Stimulated activated CD8-positive, alpha-beta memory T cell treated with anti-CD3 and anti-CD28 coated beads, Interleukin-4, amount 100 ng/mL, for 4 hours (primary cell): ENCODE measurements at places on chromosomes 11 and 22.

- DNase-seq = no peak
Measured at GRCh38 chr22:40270031-40270430, 76.3 kb upstream of the ADSL start.

DNA sequence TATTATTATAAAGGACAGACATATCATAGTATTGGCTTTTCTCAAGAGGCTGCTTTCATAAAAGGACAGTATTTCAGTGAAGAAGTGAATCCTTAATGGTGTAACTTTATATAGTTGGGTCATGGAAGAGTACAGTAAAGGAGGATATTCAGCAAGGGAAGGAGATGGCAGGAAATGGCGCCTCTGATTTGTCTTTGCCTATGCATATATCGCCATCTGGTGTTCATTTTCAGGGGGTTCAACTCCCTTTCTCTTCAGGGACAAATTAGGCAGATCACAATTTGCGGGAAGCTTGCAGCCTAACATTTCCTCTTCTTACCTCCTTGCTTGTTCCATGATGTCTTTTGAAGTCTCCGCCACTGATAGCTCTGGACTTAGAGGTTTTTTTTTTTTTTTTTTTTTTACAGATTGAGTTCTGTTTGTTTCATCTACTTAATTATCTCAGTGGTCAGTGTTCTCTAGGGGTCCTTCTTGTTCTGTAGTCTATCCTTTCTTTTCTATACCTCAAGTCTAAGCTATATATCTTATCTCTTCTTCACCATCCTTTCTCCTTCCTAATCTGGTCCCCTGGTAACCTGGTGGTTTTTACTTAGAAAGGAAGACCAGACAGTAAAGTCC lies 21.8 kb upstream of the RRM1 start:
- DNase-seq = no peak

DNA sequence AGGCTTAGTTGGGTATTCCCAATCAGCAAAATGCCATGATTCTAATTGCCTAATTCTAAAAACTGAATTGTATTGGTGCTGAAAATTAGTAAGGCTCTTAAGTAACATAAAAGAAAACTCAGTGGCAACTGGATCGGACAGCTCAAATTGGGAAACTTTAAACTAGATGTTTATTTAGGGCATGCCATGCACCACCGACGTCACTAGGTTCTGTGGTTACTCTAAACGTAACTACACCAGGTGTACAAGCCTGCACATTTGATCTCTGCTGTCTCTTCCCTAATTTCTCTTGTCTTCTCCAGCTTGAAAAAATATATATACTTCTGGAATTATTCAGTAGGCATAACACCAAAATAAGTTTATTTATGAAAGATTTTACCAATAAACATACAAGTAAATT lies 378.2 kb downstream of the DCDC1 start:
- DNase-seq = no peak

DNA sequence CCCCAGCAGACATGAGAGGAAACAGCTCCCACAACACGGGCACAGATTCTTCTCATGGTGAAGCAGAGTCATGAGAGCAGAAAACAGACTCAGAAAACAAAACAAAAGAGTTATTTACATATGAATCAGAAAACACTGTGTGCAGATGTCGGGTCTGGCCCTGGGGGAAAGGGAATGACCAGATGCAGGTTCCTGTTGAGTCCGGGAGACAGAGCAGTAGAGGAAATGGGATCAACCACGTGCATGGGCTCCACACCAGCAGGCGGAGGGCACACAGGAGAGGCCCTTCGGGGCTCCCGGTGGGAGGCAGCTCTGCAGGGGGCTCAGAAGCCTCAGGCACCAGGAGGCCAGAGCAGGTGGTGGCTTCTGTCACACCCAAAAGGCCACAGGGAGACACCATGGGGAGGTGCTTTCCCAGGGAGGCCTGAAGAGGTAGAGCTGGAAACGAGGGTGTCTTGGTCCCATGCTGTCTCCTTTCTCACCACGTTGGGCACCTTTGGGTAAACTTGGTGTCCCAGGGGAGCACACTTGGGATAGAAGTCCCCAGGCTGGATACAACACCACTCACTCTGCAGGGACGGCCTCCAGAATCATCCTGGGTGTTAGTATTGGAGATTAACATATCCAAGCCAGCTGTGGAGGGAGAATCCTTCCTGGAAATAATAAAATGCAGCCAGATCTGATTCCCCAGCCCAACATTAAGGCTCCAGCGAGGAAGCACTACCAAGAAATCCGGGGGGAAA lies 764.7 kb downstream of the BRD1 start:
- DNase-seq = no peak

DNA sequence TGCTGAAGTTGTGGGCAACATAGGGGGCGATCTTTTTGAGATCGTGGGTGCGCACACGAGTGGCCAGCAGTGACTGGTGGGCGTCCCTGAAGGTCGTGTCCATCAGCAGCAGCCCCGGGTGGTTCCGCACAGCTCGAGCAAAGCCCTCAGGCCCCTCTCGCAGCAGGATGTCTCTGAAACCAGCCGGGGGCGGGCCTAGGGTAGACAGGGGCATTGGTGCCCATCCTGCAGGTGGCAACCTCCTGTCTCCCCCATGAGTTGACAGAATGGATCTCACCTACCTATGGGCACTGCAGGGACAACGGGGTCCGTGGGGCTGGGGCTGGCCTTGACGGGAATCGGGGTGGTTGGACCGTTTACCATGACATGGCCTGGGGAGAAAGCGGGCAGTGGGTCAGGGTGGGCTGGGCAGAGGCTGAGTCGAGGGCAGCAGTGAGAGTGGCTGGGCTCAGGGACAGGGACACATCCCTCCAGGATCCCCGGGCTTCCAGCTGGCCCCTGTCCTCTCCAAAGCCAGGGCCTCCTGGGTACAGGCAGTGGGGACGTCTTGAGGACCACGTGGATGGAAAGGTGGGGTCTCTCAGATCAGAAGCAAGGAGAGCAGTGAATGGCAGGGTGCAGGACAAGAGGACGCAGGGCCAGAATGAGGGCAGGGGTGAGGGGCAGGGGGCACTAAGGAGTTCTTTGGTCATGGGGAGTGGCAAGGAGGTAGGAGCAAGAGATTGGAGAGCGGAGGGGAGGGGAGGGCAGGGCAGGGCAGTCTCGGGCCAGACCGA lies 4.2 kb upstream of the LRFN4 start:
- DNase-seq = no peak

DNA sequence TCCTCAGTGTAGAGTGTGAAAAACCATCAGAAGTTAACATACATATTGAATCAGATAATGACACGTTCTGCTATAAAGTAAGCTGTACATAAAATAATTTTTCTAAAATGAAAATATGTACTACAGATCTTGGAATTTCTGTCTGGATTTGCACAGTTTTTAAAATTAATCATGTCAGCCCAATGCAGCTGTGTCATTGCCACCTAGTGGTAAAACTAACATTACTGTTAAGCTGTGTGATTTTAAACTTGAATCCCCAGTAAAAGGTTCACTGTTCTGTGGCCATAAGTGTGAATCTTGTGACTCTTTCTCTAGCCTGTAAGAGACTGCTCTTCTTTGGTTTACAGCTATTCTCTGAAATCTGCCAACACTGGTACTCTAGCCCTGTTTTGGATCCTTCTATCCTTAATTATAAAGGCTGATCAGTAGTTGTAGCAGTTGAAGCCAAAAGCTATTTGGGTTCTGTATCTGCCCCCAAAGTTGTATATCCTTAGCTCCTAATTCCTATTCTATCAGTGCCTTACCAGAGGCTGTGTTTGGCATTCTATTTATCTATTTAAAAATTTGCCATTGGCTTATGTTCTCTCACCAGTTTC lies 4.0 kb downstream of the JRKL start:
- DNase-seq = no peak

DNA sequence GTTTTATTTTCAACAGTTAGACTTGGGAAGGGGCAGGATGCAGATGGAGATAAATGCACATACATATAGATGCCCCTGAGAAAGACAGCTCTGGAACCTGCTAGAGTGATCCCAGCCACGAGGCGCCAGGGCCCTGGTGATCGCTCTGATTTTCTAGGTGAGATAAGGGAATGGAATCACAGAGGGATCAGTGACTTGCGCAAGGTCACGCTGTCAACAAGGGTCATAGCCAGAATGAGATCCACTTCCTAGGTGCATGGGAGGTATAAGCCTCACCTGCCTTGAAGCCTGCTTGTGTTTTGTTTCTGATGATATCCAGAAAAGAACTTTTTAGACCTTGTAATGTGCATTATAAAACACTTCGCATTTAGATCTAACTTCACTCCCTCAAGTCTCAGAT lies 47.5 kb downstream of the ZBTB16 start:
- DNase-seq = no peak

DNA sequence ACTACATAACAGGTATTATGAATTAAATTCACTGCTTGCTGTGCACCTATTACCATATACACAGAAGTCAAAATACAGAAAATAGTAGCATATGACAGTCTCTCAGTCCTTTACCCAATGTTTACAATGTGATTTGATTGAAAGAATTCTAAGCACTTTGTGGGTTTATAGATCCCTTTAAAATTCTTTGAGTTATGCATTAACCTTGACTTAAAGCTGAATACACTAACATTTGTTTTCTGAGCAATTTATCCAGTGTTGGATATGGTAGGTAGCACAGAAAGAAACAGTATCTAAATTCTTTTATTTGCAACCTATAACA lies 230.8 kb upstream of the DDI1 start:
- DNase-seq = no peak

- no peak for DNase-seq
Measured at GRCh38 chr11:13638422-13638821, 30.0 kb upstream of the FAR1 start.

DNA sequence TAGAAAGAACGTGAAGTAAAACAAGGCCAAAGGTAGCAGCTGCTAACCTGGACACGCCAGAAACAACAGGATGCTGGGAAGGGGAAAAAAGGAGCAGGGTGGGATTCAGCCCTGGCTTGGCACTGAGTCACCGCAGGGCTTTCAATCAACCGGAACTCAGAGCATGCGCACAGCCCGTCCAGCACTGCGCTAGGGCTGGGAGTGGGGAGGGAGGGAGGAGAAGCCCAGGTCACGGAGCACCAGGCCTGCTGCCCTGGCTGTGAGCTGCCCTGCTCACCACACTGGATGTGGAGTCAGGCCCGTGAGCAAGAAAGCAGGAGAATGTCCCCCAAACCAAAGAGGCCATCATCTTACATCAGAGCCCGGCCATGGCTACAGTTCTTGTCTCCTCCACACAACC lies 51.5 kb downstream of the APOL1 start:
- no peak for DNase-seq

GRCh38 chr22:19970479-19971275 lies 29.1 kb upstream of the TXNRD2 start:
- peak; percentile 67 for DNase-seq

GRCh38 chr22:47486569-47487312 lies 724.3 kb downstream of the TBC1D22A start:
- no peak for DNase-seq

DNA sequence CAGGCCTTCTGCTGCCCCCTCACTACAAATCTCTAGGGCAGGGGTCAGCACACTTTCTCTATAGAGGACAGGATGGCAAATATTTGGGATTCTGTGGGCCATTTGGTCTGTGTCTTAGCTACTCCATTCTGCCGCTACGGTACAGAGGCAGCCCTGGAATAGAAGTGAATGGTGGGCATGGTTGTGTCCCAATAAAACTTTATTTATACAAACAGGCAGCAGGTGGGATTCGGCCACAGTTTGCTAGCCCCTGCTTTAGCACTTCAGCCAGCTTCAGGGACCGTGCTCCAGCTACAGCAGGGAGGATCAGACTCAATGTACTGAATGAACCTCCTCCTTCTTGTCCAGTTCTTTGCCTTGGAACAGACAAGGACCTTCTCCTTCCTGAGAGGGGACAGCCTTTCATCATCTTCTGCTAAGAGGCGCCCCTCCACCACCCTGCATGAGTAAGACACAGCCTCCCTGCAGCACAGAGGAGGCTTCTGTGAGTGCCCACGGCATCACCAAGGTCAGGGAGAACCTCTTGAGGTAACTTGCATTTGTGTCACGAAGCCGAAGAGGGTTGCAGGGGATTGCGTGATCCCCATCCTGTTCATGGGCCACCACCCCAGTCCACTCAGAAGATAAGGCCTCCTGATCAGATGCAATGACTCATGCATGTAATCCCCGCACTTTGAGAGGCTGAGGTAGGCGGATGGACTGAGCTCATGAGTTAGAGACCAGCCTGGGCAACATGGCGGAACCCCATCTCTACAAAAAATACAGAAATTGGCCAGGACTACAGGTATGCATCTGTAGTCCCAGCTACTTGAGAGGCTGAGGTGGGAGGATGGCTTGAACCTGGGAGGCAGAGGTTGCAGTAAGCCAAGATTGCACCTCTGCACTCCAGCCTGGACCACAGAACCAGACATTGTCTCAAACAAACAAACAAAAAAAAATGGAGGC lies 4.6 kb downstream of the C11orf24 start:
- DNase-seq = no peak

DNA sequence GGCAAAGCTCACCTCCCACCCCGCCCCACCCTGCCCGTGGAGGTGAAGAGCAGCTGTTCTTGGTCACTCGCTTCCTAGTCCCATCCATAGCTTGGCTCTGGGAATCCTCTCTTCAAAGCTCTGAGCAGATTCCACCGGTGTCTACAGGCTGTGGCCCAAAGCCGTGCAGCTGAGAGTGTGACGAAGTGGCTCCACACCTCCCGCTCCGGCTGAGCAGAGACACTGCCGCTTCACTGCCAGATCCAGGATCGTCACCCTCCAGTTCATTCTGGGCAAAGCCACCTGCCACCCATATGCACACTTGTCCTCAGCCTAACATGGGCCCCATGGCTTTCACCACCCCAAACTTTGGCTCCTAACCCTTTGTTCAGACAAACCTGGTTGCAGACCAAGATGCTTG lies 532.9 kb upstream of the B3GAT1 start:
- DNase-seq = no peak

DNA sequence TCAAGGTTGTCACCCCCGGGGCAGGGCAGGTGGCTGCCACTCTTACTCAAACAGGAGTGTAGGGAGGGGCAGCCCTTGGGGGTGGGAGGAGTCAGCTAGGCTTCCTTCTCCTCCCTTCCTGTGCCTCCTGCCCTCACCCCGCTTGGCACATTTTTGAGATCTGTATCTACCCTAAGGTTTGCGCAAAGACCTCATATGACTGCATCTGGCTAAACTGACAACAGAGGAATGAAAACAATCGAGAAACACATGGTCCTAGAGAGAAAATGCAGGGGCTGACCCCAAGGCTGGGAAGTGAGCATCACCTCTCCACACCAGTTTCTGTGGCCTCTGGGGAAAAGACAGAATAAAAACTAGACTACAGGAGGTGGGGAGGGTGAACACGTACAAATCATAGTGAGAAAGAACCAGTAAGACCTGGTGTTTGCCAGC lies 28.1 kb downstream of the IGSF9B start:
- no peak for DNase-seq

DNA sequence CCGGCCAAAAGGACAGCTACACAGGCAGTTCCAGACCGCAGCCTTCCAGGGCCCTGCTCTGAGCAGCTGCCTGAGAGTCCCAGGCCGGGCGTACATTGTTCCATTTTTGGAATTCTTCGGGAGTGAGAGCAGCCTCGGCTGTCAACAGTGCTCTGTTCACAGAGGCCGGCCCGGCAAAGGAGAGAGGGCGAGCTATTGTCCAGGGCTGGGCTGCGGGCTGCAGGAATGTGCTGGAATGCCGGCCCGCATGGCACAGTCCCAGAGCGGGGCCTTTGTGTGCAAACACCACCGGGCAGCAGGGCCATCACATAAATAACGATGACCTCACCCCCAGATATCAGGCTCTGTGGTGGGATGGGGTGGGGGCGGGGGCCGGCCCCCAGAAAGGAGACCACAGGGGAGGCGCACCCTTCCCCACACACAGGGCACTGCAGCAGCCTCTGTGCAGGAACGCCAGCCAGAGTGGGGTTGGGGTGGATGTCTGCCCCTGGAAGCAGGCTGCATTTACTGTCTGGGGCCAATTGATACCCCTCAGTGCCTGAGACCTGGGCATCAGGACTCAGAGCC lies 15.8 kb downstream of the LINC01488 start:
- no peak for DNase-seq

- DNase-seq = no peak
Measured at GRCh38 chr11:86199354-86199753, 45.2 kb upstream of the EED start.
